ENCODE measurements at places on chromosomes 3 and 15. TPM values are rescaled to one million over a fixed set of nuclear protein-coding genes. Genes with fewer than 3 reads are reported as not detected.

C3orf22 gene
- 0.04 TPM for total RNA-seq

DNA sequence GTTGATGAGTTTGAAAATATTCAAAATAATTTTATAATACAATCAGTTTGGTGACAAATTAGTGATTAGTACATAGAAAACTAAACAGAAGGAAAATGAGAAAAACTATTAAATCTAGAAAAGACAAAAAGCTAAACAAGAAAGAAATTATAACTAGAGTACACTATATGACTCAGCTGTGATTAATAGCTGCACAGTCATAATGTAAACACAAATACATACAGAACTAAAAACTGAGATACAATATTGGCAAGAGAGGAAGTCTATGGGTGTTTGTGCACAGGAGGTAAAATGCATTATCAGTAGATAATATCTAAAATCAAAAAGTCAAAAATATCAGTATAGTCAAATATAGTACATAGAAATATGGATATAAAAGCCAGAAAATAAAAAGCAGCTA, 80.7 kb upstream of the PCSK6 start:
- H3K4me1 ChIP-seq = no peaks in the 10 kb centered on the region
- DNase-seq = no peak
- peaks cover 13% of the 10 kb centered on the region for H3K27me3 ChIP-seq

- no peak overlapping the region for H3K27ac ChIP-seq
- peaks cover 5% of the 10 kb centered on the region for H3K27me3 ChIP-seq
- H3K4me3 ChIP-seq = no peak overlapping the region
- DNase-seq = no peak
Measured at GRCh38 chr3:50539356-50540286, 27.9 kb downstream of the C3orf18 start.

DNA sequence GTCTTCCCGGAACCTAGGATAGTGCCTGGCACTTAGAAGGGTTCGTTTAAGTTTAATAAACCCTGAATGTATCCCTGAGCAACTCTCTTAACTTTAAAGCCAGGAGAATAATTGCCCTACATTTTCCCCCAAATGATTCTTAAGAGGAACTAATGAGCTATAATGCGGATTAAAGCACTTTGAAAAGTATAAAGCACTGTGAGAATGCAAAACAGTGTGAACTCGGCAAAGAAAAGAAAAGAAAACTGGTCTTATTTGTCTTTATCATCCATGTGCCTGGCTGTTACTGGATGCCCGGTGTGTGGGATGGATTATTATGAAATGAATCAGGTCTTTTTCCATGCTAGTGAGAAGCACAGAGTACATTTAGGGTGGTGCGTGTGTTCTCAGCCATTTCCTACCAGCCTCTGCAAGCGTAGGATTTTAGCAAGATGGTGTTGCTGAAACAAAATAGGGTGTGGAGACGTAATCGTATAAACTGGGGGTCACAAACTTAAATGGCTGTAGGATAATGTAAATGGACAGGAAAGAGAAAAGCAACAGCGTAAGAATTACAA, 983 bp downstream of the KBTBD12 start:
- peaks cover 6% of the 10 kb centered on the region for H3K27me3 ChIP-seq
- peak overlapping the region; percentile 83 for H3K27ac ChIP-seq
- peaks cover 23% of the 10 kb centered on the region for H3K4me1 ChIP-seq
- no peaks in the 10 kb centered on the region for H3K36me3 ChIP-seq
- no peak for DNase-seq

- DNase-seq = no peak
- H3K4me1 ChIP-seq = no peaks in the 10 kb centered on the region
- no peak overlapping the region for H3K27ac ChIP-seq
- H3K27me3 ChIP-seq = no peaks in the 10 kb centered on the region
- H3K4me3 ChIP-seq = no peak overlapping the region
- no peaks in the 10 kb centered on the region for H3K36me3 ChIP-seq
Measured at GRCh38 chr15:77276943-77277342, 143.0 kb downstream of the PEAK1 start.

GPR62 gene
- 0.13 TPM for total RNA-seq

DNA sequence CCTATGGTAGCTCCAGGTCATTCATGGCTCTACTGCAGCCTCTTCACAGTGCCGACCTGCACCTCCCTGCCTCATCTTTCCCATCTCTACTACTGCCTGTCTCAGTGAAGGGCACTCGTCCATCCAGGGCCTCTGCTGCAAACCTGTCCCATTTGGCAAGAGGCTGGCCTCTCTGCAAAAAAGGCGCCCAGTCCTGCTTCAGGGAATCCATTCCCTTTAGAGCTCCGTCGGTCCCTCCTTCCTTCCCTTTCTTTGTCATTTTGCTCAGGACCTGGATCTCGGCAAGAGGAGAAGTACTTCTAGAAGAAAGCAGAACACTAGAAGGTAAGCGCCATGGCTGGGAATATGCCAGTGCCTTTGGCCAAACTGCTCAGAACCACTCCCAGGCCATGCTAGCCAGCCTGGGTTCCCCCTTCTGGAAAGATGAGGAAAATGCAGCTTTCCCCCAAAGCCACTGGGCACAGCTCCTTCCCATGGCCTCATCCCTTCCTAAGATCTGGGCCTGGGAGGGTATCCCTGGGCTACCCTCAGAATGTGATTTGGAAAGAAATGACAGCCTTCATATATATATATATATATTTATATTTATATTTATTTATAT, 6.4 kb upstream of the ISL2 start:
- peaks cover 68% of the 10 kb centered on the region for H3K27me3 ChIP-seq
- no peak for DNase-seq
- peaks cover 4% of the 10 kb centered on the region for H3K4me1 ChIP-seq
- H3K27ac ChIP-seq = no peak overlapping the region
- H3K4me3 ChIP-seq = no peak overlapping the region

Measured in muscle of leg (tissue), 16 donors.